ENCODE measurements at places on chromosomes 3 and 15.

- DNase-seq = no peak
Measured at GRCh38 chr3:106678657-106679390, 698.4 kb upstream of the CCDC54 start.

DNA sequence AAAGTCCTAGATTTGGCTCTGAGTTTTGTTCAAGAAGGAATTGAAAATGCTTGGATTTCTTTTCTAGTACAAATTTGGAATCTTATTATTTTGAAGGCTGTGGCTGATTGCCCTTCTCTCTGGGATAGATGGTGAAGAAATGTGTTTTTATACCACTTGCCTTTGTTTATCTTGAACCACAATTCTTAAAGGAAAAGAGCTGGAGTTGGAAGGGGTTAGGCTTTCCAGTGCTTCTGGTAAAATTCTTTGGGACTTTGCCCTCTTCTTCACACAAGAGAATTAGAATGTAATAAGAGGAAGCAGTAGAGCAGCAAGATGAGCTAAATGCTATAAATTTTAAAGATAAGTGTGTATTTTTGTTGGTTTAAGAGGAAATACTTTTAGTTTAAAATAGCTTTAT is 65.8 kb downstream of the COL6A5 start:
- DNase-seq = no peak

- DNase-seq = no peak
Measured at GRCh38 chr15:31262143-31262530, 64.5 kb upstream of the KLF13 start.

DNA sequence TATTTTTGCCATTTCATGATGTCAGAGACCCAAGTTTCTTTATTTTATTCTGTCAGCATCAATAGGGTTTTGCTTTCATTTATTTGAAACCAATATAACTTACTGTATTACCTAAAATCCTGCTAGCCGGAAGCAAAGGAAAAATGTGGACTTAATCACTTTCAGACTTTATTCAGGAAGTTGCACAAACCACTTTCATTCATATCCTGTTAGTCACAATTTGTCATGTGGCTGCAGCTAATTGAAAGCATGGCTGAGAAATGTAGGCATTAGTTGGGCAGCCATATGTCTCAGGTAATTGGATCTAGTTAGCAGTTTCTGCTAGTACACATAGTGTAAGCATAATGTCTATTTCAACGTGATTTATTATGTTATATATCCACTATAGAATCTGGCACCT is 462.3 kb upstream of the SGO1 start:
- DNase-seq = no peak

GRCh38 chr3:87436781-87437543 is 160.6 kb upstream of the POU1F1 start:
- DNase-seq = no peak

DNA sequence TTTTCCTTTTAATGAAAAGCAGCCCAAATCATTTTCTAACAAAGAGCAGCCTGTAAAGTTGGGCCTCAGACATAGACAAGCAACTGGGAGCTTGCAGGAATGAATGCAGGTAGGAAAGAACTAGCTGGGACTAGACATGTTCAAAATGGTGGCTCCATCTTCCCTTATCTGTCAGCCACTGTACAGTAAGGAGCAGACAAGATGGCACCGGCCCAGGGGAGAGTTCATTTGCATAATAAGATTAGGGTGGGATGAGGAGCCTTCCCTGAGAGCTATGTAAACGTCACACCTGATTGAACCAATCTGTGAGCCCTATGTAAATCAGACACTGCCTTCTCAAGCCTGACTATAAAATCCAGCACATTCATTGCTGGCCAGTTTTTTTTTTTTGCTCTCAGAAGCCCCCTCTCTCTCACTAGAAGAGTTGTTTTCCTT is 59.7 kb upstream of the GK5 start:
- no peak for DNase-seq

- no peak for DNase-seq
Measured at GRCh38 chr15:90496791-90497190, 32.9 kb upstream of the CRTC3 start.

GRCh38 chr3:184583578-184584451 is 22.2 kb downstream of the EPHB3 start:
- peak; percentile 69 for DNase-seq

DNA sequence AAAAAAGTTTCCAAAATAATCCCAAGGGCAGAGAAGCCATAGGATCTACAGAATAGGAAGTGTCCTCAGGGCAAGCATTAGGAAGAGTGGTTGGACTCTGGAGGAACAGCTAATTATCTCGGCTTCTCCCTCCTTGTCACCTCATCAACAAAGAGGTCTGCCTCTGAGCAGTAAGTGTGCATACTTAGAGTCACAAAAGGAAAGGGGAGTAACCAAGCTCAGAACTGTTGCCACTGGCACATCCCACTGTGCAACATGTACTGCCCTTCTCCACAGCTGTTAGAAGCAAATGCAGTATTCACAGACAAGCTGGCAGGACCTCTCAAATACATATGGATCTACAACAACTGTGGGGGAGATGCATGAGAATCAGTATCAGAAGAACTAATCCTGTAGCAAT is 31.5 kb downstream of the NGLY1 start:
- no peak for DNase-seq

GRCh38 chr15:38690216-38690615 is 125.6 kb upstream of the RASGRP1 start:
- DNase-seq = no peak

DNA sequence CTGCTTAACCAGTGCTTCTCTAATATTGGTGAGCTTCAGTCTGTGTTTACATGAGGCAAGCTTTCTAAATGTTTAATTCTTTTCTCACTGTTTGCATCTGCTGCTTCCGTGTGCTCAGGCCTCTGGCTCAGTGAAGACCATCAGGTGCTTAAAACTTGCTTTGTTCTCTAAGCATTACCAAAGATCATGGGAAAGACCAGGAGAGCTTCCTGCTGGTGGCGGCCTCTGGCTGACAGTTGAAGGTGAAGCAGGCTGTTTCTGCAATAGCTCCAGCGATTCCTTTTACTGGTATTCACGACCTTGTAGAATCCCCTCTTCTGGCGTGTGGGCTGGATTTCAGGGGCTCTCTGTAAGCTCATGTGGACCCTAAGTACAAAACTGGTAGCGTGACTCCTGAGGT is 45.1 kb downstream of the EDEM1 start:
- DNase-seq = no peak

GRCh38 chr15:40283615-40284300 is 894 bp upstream of the ANKRD63 start:
- DNase-seq = no peak

GRCh38 chr3:25527336-25527735 is 99.3 kb downstream of the RARB start:
- DNase-seq = no peak

- no peak for DNase-seq
Measured at GRCh38 chr3:51354731-51355615, 30.1 kb upstream of the MANF start.

- no peak for DNase-seq
Measured at GRCh38 chr15:100661156-100661555, 58.8 kb downstream of the ASB7 start.

DNA sequence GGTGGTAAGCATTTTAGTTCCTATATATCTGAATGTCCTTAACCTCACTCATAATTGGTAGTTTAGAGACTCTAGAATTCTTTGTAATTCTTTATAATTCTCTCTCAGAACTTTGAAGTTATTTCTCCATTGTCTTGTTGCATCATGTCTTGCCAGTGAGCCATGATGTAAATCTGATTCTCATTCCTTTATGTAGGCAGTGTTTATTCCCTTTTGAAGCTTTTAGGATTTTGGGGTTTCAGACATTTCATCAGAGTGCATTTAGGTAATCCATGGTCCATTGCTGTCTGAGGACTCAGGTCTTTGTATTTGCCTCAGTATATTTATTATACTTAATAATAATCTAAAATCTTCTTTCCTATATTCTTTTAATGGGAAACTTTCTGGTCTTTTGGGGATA is 20.6 kb downstream of the CMC1 start:
- DNase-seq = no peak

GRCh38 chr15:25501828-25502446 is 63.1 kb upstream of the UBE3A start:
- no peak for DNase-seq

GRCh38 chr3:13004376-13004775 is 68.9 kb downstream of the IQSEC1 start:
- DNase-seq = no peak

DNA sequence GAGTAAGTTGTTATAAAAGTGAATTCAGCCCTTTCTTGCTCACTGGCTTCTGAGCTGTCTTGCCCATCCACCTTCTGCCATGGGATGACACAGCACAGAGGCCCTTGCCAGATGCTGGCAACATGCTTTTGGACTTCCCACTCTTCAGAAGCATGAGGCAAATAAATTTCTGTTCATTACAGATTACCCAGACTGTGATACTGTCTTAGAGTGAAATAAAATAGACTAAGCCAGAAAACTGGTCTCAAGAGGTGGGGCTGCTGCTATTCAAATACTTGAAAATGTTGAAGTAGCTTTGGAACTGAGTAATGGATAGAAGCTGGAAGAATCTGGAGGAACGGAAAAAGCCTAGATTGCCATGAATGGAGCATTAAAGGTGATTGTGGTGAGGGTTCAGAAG is 170.4 kb downstream of the ZMAT3 start:
- no peak for DNase-seq

GRCh38 chr15:60715859-60716258 is 236.9 kb upstream of the ICE2 start:
- DNase-seq = no peak

- DNase-seq = no peak
Measured at GRCh38 chr3:108503722-108504121, 6.7 kb downstream of the MYH15 start.

DNA sequence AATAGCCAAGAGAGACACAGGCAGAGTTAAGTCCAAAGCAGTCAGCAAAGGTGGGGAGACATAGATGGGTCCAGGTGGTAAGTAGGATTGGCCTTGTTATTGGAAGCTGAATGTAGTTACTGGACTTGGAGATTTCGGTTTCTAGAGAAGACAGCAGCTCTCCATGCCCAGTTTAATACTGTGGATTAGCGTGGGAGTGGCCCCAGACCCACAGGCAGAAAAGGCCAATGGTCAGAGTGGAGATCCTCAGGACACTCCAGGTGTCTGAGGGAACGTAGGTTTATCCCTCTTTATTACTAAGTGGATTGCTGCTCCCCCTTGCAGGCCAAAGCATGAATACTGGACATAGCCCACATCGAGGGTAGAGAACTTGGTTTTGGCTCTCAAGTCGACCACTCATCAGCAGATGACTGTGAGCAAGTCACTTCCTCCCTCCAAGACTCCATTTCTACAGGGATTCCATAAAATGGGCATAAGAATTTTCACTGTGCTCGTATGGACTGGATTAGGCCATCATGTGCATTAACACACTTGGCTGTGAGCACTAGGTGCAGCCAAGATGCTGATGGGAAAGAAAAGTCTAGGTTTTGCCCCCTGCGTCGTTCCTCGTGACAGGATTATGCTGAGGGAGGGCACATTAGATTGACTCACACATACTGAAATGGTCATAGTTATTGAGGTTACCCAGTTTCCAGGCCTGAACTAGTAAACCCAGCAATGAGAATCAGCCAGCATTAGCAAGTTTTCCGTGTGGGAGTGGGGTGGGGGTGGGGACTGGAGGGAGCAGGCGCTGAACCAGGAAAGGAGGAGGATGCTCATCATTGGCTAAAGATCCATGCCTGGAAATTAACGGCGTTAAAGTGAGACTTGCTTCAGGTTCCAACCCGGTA is 225.2 kb upstream of the TPRG1 start:
- no peak for DNase-seq

DNA sequence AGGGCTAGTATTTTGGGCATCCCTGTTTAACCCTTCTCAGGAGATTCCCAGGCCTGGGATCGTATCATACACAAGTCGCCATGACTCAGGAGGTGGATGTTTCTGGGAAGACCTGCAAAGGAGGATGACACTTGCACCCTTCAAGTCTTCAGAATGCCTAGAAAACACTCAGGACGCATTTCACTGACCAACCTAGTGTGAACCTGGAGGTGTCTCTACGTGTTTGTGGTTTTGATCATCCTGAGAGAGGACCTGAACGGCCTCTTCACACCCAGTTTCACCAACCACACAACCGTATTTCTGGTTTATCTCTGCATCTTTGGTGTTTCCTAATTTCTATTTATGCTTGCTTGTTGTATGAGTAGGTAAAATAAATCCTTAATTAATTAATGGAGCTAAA is 2.8 kb upstream of the CLDND1 start:
- no peak for DNase-seq

DNA sequence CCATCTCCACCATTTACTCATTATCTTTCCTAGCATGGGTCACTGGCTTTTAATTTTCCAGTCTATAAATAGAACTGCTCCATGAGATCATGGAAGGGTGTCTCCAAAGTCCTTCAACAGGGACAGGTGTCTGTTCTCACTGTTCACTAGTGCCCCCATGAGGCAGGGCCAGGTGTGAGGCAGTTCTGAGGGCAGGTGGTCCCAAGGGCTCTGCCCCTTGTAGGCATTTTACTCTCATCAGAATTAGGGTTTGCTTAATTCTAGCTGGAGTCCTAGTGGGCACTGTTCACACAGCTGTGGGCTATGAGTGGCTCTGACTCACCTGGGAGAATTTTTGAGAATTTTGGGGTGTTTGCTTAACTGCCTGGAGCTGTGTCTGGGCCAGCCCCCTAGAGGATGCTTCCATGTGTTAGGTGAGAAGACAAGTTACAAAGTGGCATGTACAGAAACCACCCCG is 248.0 kb upstream of the LYSMD4 start:
- DNase-seq = no peak

DNA sequence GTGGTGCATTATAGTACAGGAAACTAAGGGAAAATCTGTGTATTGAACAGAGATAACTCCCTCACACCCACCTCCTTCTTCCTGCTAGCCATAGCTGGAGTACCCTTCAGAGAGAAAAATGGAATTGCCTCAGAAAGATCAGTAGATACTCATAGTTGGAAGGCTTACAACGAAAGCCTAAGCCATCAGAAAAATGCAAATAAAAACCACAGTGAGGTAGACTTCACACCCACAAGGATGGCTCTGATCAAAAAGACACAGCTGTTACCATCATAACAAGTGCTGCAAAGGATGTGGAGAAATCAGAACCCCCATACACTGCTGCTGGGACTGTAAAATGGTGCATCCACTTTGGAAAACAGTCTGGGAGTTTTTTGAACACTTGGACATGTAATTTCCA is 7.4 kb upstream of the DLG1 start:
- no peak for DNase-seq

DNA sequence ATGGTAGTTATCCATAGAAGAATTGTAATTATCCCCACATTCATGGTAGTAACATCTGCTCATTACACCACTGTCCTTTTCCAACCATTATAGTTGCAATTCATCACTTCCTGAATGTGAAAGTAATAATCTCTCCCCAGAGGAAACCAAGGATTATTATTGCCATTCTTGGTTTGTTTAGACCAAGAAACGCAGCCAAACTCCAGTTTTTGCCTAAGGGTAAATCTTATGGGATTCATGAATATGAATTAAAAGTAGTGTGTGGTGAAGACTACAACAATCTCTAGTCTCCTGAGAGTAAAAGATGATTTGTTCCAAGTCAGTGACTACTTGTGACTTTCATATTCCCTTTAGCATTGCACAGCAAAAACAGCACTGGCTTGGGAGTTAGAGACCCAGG is 45.7 kb upstream of the ABI3BP start:
- DNase-seq = no peak

Measured in nucleus accumbens (tissue), 56 donors.